Right kidney (tissue), 9 donors: ENCODE measurements at places on chromosomes 7 and 10.

DNA sequence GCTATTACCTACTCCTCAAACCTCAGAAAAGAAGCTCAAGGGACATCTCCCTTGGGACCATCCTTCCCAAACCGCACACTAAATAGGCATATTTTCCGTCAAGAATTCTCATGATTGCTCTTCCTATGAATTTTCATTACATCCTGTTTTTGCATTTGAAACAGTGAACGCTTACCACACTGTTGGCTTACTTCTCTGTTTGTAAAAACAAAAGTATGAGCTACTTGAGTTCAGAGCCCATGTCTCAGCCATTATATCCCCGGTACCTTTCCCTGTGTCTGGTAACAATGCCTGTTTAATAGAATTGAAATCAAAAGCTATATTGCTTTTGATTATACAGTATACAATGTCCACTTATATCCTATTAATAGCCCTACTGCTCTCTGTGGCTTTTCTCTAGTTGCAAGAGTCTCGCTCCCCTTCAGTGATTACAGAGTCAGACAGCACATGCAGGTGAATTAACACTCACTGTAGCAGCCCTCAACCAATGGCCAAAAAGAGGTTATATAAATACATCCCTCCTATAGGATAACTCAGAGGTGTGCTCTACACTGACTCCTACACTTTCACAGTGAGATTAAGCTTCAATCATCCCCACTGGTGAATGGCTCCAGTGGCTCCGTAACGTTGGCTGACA lies 264.4 kb downstream of the SORCS1 start:
- DNase-seq = no peak

DNA sequence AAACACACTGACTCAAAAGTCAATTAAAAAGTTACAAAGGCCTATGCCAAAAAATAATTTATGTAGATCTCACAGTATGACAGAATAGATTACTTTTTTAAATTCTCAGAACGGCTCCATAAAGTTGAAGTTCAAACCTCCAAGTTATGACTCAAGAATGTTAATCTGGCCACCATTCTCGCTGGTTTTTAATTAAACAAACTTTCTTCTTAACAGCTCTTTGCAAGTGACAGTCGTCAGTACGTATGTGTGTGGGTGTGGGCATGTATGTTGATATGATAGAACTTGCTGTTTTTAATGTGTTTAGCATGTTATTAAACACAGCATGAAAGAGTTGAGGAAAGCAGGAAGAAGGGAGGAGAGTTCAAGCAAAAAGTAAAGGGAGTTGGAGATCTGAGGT lies 18.5 kb downstream of the PRKCQ start:
- DNase-seq = no peak

DNA sequence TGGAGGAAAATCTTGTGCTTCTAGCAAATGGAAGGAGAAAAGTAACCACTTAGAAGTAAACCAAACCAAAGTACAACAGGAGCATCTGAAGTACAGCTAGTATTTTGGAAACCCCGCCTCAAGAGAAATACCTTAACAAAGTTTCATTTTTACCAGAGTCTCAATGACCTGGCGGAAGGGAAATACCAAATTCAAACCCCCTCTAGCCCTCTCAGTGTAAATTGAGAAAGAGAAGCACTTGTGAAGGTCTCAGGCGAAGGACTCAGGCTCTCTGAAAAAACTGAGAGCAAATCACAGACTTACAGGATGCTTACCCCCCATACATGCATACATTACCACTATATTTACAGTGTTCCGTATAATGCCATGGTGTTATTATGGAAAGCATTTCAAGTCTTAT lies 70.1 kb downstream of the ZPBP start:
- no peak for DNase-seq

- DNase-seq = no peak
Measured at GRCh38 chr7:116408166-116408565, 91.4 kb upstream of the CAV2 start.

DNA sequence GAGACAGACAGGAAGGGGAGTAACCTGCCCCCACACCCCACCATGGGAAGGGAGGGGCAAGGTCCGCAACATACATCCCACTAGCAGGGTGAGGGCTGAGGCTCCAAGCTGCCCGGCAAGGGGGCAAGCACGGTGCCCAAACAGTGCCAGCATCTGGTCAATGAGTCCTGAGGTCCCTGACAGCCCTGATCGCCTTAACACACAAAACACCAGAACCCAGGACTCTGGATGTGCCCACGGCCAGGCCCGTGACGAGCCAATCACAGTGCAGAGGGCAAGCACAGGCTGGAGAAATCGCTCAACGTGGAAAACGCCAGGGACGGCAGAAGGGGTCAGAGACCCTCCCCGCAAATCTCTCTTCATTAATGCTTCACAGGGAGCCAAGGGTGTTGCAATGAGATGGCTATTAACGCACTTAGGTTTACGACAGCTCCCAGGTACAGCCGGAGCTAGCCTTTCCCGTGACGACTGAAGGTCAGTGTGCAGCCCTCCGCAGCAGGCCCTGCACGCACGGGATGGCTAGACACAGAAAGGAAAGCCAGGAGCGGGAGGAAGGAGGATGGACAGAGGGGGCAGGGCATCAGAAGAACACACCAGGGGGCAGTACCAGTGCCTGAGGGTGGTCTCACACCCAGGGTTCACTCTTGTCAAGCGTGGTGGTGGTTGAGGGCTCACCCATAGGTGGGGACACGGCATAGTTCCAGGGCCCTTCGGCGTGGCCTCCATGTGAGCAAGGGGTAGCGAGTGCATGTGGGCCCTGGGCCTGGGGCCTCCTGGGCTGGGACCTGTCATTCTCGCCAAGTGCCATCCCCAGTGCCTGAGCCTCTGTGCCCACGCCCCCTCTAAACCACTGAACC lies 220.5 kb downstream of the MAD1L1 start:
- no peak for DNase-seq

- DNase-seq = no peak
Measured at GRCh38 chr10:93844979-93845626, 48.7 kb upstream of the SLC35G1 start.

DNA sequence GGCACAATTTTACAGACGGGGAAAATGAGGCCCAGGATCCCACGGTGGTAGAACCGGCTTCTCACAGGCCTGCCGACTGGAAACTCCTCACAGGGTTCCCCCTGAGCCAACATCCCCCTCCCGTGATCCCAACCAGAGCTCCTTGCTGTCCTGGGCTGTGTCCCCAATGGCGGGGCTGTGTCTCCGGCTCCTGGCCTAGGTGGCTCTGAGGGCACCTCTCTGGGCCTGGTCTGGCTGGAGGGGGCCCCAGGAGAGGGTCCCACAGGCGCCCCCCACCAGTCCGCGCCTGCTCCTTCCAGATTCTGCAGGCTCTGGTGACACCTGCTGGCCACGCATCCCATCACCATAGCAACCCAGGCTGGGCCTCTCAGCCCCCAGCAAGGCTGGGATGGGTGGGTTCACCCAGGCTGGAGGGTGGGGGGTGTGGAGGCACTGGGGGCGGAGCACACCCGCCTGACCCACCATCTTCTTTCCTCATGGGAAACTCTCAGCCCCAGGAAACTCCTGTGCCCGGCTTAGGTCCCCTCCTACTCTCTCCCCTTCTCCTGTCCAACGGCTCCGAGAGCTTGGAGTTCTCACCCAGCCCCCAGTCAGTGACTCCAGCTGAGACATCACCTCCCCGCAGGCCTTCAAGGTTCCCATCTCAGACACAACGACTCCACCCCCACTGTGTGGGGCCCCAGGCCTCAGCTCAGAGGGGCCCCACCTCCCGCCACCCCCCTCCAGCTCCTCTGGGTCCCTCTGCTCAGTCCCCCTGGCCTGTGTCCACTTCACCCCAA lies 27.1 kb upstream of the TNRC18 start:
- DNase-seq = peak; percentile 68

- no peak for DNase-seq
Measured at GRCh38 chr7:85162721-85163120, 24.1 kb downstream of the SEMA3D start.

DNA sequence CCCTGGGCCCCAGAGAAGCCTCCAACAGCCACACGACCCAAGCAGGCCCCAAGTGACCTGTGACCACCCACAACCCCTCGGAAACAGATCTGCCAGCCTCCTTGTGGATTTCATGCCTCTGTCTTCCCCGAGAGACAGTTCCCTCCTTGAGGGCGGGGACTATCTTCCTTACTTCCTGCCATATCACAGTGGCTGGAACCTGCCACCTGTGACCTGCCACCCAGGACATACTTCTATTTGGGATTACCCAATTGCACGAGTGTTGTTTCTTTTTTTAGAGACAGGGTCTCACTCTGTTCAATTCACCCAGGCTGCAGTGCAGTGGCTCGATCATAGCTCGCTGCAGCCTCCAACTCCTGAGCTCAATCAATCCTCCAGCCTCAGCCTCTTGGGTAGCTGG lies 25.9 kb downstream of the TNRC18 start:
- no peak for DNase-seq

- DNase-seq = no peak
Measured at GRCh38 chr7:99525713-99526440, 21.4 kb downstream of the ZKSCAN5 start.

GRCh38 chr7:92994901-92995300 lies 122.9 kb downstream of the SAMD9 start:
- no peak for DNase-seq

GRCh38 chr7:132580277-132580676 lies 4.0 kb upstream of the PLXNA4 start:
- DNase-seq = peak; percentile 49

DNA sequence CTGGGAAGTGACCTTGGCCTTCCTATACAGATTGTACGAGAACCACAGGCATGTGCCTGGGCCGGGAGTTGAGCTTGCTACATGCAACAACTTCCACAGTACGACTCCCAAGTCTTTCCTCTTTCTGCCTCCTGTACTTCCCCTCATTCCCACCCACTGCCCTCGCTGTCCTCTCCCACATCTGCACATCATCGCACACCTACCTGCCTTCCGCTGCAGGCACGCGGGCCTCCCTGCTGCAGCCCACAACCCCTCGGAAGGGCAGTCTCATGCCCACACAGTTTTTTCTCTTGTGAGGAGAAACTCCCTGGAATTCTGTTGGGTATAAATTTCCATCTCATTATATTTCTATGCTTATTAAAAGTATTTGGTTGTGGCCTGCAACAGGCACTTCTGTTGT lies 117.2 kb downstream of the ACTR3B start:
- no peak for DNase-seq

DNA sequence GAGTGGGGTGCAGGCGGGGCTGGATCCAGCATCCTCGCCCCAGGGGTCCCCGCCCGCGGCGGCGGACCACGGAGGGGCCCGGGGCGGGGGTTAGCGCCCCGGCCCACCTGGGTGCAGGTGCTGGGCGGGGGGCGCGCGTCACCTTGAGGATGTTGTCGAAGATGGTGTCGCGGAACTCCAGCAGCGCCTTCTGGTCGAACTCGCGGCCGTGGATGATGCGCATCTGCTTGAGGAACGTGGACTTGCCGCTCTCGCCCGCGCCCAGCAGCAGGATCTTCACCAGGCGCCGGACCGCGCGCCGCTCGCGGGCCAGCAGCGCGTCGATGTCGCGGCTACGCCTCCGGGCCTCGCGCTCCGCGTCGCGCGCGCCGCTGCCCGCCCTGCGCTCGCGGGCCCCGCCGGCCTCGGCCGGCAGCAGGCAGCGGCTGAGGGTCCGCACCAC lies 376 bp downstream of the GNA12 start:
- peak; percentile 62 for DNase-seq

DNA sequence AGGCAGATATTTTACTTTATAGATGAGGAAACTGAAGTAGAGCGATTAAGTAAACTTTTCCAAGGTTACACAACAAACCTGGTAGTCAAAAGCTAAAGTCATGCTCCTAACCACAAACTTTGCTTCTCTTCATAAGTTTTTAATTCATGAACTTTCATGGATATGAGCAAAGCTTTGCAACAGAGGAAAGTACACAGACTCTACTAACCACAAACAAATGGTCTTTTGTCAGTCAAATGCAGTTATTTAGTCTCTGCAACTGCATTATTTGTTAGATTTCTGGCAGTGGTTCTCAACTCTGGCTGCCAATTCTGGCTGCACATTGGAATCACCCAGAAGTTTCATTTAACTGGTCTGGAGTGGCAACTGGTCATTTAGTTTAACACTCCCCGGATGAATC lies 140.6 kb upstream of the TMEM168 start:
- DNase-seq = no peak

DNA sequence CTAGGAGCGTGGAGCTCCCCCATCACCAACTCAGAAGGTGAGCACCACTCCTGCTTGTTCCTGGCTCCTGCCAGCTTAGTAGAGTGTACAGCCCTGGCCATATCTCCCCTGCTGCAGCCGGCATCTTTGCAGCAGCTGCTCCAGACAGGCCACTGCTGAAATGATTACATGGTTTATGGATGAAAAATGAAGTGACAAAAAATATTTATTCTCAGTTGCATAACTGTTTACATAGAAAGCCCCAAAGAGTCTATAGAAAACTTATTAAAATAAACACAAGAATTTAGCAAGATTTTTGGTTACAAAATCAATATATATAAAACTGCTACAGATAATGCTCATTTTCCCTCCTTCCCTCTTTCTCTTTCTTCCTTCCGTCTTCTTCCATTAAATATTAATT lies 27.2 kb downstream of the C10orf67 start:
- DNase-seq = no peak

DNA sequence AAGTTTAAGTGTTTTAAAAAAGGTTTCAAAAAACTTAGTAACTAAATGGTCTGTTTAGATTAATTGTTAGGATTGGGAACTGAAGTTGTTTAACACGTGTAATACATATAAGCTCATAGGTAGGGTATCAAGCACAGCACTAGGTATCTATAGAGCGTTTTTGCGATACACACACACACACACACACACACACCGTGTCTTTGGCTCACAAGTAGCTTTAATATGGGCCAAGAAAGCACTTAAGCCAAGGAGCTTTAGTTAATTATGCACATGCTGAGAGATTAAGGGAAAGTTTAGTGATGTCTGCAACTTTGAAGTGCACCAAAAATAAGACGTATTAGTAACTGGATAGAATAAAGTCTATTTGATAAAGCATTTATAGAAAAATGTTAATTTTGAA lies 93.8 kb upstream of the CNTNAP2 start:
- no peak for DNase-seq

DNA sequence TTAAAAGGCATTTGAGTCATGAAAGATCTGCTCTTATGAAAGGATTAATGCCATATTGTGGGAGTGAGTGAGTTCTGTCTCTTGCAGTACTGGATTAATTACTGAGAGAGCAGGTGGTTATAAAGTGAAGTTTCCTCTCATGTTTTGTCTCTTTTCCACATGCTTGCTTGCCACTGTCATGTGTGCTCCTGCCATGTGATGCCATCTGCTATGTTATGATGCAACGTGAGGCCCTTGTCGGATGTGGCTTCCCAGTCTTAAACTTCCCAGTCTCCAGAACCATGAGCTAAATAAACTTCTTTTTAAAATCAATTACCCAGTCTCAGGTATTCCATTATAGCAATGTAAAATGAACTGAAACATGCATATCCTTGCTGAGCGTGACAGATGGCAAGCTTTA lies 22.7 kb upstream of the TCTN3 start:
- DNase-seq = no peak

DNA sequence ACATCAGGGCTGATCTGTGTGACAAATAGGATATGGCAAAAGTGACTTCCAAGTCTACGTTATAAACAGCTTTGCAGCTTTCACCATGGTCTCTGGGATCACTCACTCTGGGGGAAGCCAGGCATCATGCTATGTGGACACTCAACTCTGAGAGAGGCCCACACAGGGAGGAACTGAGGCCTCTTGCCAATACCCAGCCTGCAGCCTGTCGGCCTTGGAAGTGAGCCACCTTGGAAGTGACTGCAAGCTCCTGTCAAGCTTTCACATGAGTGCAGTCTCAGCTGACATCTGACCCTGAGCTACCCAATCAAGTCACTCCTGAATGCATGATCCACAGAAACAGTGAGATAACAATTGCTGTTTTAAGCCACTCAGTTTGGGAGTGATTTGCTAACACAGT lies 56.5 kb downstream of the MMRN2 start:
- no peak for DNase-seq

- DNase-seq = peak; percentile 56
Measured at GRCh38 chr7:100799037-100799896, 28.1 kb downstream of the EPHB4 start.

GRCh38 chr7:42677751-42678699 lies 233.8 kb downstream of the C7orf25 start:
- DNase-seq = no peak
